ENCODE measurements at places on chromosomes 5 and 9.
A peak's percentile ranks its signal among the peaks of the same experiment; 100 is the strongest.

DNA sequence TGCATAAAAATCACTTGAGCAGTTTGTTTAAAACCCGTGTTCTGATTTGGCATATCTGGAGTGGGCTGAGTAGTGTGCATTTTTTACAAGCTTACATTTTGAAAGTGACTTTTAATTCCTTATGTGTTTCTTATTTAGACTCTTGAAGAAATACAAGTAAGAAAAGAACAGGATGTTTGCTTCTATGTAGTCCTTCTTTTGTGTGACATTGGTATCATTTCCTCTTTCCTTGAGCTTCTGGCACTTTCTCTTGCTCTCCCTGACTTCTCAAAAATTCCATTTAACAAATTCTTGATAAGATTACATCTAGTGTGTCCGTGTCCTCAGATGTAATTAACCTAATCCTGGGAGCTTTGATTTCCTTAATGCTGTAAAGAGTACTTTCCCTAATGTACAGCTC is 12.5 kb downstream of the GARNL3 start:
- DNase-seq, result no peak

GRCh38 chr5:140630292-140631035 is 2.5 kb downstream of the CD14 start:
- DNase-seq, result no peak

DNA sequence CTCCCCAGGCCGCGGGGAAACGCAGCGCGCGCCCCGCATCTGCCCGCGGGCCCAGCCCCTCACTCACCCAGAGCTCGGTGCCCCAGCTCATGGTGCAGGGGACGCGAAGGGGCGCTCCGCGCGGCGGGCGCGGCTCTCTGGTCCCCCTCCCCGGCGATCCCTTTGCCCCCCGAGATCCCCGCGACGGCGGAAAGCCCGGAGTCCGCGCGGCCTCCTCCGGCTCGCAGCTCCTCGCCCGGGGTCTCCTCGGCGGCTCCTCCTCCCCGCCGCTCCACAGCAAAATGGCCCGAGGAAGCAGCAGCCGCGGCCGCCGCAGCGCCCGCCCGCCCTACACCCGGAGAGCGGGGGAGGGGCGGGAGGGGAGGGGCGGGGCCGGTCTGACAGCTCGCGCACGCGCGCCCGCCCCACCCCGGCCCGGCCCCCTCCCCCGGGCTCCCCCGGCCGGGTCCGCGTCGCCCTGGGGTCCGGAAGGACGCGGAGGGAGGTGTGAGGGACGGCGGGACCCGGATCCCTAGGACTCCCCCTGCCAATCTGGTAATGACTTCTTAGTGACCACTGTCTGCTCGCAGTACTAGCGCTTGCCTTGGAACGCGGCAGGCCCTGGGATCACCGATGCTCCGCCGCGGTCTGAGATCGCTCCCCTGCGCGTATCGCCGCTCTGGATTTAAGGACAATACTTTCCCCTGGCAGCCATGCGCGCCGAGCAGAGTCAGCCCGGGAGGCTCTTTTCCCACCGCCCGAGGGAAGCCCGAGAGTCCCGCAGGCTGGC is at the start of gene FNBP1:
TSS of gene FNBP1 (minus strand) at position 305 of the 769 bp plus-strand sequence. CDS start at position 91, 214 bp downstream.
- DNase-seq, result peak; percentile 94

- no peak for DNase-seq
These were observed 82.3 kb downstream of the MSX2 start for GRCh38 chr5:174806729-174807128.

GRCh38 chr5:81579262-81579924 is 171.5 kb downstream of the SSBP2 start:
- DNase-seq, result no peak

GRCh38 chr9:96067004-96067403 is 191.5 kb downstream of the ERCC6L2 start:
- DNase-seq, result no peak

GRCh38 chr5:169705322-169705721 is 68.2 kb downstream of the DOCK2 start:
- no peak for DNase-seq

- no peak for DNase-seq
These were observed 47.6 kb upstream of the ADCY2 start for GRCh38 chr5:7348168-7348854.

GRCh38 chr5:114412510-114413171 is 50.8 kb downstream of the KCNN2 start:
- DNase-seq, result peak; percentile 55

DNA sequence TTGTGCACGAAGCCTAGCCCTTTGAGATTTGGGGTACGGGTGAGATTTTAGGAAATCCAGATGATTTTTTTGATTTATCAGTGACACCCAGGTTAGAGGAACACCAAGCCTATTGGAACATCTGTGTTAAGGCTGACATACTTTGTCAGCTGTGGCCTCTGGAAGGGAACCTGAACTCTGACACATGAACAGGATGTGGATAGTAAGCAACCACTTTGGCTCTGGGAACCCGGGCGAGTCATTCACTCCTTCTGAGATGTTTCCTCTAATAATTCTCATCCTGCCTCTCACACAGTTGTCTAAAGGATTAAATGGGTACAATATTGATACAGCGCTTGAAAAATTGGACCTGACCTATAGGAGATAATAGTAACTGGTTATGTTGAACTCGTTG is 67.8 kb downstream of the FGF1 start:
- DNase-seq, result peak; percentile 22

DNA sequence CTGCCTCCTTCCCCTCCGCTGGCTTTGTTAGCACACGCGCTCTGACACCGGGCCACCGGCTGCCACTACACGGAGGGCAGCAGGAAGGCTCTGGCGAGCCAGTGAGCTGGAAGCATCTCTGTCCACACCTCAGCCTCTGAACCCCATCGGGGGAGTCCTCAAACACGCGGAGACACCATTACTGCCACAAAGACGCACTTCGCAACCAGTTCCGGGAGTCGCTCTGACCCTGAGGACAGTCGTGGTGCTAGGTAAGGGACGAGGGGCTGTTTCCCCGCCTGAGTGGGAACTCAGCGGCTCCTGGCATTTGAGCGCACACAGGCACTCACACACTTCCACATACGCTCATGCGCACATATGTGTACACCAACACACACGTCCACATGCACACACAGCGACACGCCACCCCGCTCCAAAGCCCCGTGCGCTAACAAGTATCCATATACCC is 160.0 kb downstream of the C9orf152 start:
- DNase-seq, result no peak

DNA sequence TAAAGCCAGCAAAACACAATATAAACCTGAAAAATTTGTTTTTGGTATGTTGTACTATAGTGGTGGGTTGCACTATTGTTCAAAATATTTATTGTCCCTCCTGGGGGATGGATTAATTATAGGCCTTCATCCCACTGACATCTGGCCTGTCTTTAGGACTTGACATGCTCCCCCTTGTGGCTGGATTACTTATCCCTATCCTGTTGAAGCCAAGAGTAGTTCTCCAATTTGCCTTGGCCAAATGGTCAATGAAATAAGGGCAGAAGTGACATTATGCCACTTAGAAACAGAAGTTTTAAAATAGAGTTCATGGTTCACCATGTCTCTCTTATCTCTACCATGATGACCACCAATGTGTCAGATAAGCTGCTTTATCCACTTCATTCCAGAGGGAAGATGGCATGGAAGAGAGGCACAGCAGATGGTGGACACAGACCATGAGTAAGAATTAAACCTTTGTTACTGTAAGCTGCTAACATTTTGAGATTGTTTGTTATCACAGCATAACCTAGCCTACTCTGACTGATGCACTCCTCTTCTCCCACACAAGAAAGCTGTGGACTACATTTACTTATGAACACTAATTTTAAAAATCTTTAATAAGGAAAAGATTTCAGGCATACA is 29.2 kb upstream of the ARHGEF28 start:
- peak; percentile 44 for DNase-seq

DNA sequence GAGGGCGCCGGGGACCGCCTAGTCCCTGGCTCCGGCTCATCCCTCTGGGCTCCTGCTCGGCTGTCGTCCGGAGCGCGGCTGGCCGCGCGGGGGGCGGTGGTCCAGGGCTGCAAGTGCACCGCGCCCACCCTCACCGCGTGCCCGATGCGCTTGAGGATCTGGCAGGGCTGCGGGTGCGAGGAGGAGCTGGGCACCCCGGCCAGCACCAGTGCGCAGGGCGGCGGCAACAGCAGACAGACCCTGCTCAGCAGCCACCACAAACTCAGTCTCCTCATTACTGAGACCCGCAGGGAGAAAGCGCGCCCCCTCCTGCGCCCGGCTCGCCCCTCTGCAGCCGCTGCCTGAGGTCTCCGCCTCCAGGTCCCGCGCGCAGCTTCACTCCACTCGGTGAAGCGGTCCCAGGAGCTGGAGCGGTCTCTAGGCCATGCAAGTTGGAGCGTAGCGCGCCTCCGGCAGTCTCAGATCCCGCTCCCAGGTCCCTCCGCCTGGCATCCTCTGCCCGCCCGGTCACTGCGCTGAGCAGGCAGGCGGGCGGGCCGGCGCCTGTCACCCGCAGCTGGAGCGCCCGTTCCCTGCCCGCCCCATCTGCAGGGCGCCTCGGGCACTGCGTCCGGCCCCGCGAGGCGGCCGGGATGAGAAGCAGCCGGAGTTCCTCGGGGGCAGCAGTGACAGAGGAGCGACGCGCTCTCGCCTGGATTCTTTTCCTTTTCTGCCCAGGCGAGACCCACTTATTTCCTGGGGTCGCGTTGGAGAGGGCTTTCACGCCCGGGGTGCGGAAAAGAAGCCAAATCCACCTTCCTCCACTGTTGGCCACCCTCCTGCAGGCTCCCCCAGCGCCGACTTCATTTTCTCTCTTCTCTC is 512 bp downstream of the GRIN3A start:
- peak; percentile 9 for DNase-seq

GRCh38 chr5:153654504-153655200 is 164.2 kb downstream of the GRIA1 start:
- peak; percentile 30 for DNase-seq

DNA sequence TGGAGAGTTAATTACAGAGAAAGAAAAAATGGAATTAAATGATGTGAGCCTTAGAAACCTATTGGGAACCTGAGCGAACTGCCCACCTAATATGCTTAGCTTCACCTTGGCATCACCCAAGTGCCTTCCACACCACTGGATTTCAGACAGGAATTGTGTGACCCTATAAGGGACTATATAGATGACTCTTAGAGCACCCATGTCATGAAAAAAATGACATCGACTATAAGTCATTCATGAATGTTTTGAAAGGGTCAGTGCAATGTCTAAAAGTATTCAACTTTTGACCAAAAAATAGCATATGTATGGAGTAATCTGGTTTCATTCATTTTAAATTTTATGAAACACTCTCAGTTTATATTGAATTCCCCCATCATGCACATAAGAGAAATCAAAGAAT is 81.6 kb upstream of the PRRC1 start:
- no peak for DNase-seq
